ENCODE measurements at places on chromosomes 11 and 22.

GRCh38 chr11:538431-539051 is 1.2 kb downstream of the LRRC56 start:
- DNase-seq, result no peak

- no peak for DNase-seq
Observed at GRCh38 chr11:16393340-16393739, 37.0 kb upstream of the SOX6 start.

DNA sequence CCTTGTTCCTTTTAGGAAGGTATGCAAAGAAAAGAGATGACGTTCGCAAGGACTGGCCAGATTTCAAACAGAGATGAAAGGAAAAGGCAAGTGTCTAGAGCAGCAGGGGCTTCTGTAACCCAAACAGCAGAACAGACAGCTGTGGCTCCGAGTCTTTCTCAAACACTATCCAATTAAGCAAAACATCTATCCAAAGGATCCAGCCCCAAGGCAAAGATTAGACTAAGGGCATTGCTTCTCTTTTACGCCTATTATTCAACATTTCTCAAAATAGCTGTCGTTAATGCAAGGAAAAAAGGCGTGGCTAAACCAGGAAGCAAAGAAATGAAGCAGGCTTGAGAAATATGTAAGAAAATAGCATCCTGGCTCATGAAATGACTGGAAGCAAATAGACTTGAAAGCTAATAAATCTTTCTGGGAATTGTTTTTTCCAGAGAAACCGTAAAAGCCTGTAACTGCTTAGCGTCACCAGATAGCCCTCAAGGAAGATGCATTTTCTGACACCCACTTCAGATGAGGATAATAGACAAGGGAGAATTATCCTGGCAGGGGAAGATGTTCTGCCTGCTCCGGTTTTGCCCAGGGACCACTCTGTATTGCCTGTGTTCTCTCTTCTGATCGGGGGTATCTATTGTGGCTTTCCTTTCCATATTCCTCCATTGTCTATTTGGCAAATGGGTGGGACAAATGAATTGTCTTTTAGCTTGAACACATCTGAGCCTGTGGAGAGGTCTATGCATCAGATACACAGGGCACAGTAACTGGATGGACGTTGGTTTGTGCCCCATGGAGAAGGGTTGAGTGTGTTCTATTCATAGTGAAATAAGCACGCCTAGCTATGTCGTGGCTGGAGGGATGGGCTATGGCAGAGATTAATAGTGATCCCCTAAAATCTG is 20.2 kb downstream of the C11orf96 start:
- no peak for DNase-seq

GRCh38 chr11:20013346-20014066 is 146.8 kb downstream of the DBX1 start:
- DNase-seq, result no peak

DNA sequence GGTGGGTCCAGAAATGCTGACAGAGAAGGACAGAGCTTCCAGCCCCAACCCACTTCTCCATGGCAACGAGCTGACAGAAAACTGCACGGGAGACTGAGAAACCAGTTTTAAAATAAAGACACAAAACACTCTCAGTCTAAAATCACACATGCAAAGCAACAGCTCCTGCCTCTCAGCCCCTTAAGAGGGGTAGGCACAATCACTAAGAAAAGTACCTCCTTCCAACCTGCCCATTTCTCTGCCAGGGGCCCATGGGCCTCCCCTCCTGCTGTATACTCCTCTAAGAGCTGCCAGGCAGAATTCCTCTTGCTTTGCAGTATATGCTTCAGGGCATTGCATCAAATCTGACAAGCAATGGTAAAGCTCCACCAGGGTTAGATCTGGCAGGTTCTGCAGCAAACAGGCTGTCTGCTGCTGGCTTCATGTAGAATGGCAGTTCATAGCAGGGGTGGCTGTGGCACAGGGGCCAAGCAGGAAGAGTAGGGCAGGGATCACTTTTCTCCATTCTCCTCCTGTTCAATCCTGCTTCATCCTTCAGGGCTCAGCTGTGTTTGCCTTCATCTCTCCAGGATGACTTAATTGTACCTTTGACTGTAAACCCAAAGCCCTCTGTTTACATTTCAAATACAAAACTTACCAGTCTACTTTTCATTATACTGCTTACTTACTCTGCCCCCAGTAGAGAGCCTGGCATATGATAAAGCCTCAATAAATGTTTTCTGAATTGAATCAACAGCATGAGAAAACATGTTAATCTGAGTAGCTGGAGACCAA is 77.7 kb downstream of the KCNC1 start:
- DNase-seq, result no peak

GRCh38 chr11:44125598-44125997 is 30.1 kb downstream of the EXT2 start:
- DNase-seq, result no peak

GRCh38 chr11:114034956-114035355 is 24.6 kb upstream of the ZBTB16 start:
- no peak for DNase-seq

- DNase-seq, result no peak
Observed at GRCh38 chr11:1111545-1112212, 37.0 kb downstream of the MUC2 start.

- no peak for DNase-seq
Observed at GRCh38 chr11:59678813-59679165, 10.0 kb upstream of the PATL1 start.

DNA sequence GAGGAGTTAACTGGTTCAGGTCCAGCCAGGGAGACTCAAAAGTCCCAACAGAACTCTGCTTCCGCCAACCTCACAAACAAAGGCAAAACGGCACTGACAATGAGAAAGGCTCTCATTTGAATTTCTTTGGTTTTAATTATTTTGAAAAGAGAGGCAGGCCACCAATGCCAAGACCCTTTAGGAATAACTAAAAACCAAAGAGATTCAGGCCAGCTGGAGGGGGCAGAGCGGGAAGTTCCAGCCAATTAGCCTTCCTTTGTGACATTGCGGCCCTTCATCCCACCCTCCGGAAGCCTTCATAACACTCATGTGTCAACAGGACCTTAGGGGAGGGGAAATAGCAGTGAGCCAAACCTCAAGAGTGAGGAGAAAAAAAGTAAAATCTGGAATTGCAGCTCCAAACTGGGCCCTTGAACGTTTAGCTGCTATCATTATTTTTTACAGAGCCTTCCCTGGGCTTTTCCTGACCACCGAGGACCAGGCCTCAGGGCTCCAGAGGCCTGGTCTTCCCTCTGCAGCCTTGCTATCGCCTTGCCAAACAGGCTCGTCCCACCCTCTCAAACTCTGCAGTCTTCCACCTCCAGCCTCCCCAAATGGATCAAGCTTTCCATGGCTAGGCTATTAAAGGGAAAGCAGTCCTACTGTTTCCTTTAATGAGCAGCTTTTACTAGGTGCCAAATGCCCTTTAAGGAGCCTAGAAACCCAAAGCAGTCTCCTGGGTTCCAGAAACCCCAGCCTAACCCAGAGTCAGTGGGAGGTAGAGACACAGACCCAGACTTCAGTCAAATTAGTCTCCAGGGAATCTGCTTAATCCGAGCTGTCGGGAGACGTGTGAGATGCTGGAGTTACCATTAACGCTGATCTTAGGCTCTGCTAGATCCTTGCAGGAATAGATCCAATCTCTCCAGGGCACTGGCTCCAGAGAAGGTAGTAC is 114.2 kb downstream of the CCDC34 start:
- no peak for DNase-seq

GRCh38 chr22:44181033-44181911 is 547 bp downstream of the PARVG start:
- peak; percentile 62 for DNase-seq

GRCh38 chr11:92222701-92223100 is 1.9 kb upstream of the FAT3 start:
- no peak for DNase-seq

DNA sequence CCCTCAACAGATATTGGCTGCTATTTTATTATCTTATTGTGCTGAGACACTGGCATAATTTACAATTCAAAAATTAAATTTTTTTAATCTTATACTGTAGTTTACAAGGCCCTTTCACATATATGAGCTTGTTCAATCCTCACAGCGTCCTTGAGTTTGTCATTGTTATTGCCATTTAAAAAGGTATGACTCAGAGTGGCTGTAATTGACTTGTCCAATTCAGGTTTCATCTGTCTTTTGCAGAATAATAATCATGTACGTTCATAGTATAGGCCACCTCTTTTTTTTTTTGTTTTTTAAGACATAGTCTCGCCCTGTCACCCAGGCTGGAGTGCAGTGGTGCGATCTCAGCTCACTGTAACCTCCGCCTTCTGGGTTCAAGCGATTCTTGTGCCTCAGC is 11.5 kb downstream of the PTPRJ start:
- no peak for DNase-seq

- DNase-seq, result no peak
Observed at GRCh38 chr11:1767399-1768140, 3.8 kb upstream of the CTSD start.
